Stimulated activated CD8-positive, alpha-beta memory T cell treated with anti-CD3 and anti-CD28 coated beads, Interleukin-4, amount 100 ng/mL, for 4 hours (primary cell): ENCODE measurements at places on chromosomes 16 and 17.

DNA sequence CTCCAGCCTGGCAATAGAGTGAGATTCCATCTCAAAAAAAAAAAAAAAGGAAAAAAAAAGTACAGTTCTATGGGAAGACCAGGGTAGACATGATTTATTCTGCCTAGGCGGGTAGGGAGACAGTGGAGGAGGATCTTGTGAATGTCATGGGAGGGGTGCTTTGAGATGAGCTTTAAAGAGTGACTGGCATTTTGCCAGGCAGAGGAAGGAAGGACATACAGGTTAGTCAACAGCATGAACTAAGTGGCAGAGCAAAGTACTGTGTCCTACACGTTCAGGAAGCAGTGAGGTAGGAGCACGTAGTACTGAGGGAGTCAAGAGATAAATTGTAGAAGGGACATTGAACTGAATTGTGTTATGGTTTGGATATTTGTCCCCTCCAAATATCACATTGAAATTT, 451.5 kb downstream of the TOX3 start:
- DNase-seq, result no peak

- no peak for DNase-seq
These were observed 11.7 kb downstream of the NDUFAB1 start for GRCh38 chr16:23584186-23585076.

- no peak for DNase-seq
These were observed 93.3 kb downstream of the CMC2 start for GRCh38 chr16:80913397-80913796.

- DNase-seq, result no peak
These were observed 11.6 kb downstream of the FBXL19 start for GRCh38 chr16:30934827-30935557.

DNA sequence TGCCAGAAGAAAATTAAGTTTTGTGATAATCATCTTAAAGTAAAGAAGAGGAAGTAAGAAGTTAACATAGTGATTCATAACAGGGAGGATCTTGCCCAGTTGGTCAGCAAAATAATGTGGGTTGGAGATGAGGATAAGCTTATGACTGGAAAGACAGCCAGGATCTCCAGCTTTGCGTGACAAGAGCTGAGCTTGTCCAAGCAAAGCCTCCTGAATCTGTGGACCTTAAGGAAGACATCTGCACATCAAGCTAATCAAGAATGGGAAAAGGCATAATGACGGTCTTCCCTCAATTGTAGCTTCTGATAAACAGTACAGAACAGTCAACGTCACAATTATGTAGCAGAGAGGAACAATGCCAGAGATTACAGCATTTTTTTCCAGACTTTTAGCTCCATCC, 744.7 kb upstream of the GOT2 start:
- DNase-seq, result no peak

GRCh38 chr16:1211451-1212268, 13.4 kb downstream of the TPSG1 start:
- no peak for DNase-seq

DNA sequence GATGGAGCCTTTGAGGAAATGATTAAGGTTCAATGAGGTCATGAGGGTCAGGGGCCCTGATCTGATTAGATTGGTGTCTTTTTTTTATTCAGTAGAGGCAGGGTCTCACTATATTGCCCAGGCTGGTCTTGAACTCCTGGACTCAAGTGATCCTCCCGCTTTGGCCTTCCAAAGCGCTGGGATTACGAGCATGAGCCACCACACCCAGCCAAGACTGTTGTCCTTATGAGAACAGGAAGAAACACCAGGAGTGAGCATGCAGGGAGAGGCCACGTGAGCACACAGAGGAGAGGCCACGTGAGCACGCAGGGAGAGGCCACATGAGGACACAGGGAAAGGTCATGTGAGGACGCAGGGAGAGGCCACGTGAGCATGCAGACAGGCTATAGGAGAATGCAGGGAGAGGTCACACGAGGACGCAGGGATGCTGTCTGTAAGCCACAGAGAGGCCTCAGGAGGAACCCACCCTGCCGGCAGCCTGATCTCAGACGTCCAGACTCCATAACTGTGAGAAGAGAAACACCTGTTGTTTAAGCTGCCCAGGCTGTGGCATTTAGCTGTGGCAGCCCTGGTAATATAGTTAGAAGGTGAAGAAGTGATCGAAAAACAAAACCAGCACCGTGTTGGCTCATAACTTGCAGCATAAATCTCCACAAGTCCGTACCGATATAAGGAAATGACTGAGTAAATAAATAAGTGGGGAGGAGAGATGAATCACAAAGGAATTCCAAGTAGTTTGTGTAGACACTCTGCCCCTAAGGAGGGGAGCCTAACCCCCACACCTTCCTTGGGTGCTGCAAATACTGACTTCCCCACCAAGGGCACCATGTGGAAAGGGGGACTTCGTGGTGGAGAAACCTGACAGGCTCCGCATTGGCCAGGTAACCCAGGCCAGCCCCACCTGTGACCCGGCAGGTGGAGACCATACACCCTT, 14.6 kb upstream of the CSNK1D start:
- no peak for DNase-seq

- no peak for DNase-seq
These were observed 806 bp downstream of the RAD51C start for GRCh38 chr17:58693208-58693607.

- no peak for DNase-seq
These were observed 124.5 kb downstream of the HS3ST3A1 start for GRCh38 chr17:13477180-13477611.

GRCh38 chr17:55341432-55341831, 76.7 kb downstream of the HLF start:
- no peak for DNase-seq

DNA sequence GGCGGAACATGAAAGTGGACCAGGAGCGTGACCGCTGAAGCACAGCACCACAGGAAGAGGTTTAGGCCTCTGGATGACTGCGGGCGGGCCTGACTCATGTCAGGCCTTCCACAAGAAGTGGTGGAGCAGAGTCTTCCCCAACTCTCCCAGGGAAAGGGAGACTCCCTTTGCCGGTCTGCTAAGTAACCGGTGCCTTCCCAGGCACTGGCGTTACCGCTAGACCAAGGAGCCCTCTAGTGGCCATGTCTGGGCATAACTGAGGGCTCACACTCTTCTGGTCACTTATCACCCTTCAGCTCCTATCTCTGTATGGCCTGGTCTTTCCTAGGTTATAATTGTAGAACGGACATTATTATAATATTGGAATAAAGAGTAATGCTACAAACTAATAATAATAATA, 1931.9 kb downstream of the TP53TG3F start:
- DNase-seq, result no peak

- DNase-seq, result no peak
These were observed 65.9 kb upstream of the TNRC6C start for GRCh38 chr17:77892469-77893143.

DNA sequence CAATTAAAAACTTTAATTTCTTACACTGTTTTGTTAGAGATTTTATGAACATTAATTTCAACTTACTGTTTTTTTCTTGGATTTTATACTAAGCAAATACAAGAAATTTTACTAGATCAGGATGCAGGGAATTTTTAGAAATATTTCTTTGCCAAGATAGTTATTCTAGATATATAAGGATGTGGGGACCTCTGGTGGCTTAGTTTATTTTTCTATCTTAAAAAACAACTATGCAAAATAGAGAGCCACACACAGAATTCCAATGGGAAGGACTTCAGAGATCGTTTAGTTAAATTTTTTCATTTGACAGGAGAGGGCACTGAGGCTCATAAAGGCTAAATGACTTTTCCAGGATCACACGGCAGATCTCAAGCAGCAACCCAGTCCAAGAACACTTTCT, 23.0 kb upstream of the CAPNS2 start:
- DNase-seq, result no peak

DNA sequence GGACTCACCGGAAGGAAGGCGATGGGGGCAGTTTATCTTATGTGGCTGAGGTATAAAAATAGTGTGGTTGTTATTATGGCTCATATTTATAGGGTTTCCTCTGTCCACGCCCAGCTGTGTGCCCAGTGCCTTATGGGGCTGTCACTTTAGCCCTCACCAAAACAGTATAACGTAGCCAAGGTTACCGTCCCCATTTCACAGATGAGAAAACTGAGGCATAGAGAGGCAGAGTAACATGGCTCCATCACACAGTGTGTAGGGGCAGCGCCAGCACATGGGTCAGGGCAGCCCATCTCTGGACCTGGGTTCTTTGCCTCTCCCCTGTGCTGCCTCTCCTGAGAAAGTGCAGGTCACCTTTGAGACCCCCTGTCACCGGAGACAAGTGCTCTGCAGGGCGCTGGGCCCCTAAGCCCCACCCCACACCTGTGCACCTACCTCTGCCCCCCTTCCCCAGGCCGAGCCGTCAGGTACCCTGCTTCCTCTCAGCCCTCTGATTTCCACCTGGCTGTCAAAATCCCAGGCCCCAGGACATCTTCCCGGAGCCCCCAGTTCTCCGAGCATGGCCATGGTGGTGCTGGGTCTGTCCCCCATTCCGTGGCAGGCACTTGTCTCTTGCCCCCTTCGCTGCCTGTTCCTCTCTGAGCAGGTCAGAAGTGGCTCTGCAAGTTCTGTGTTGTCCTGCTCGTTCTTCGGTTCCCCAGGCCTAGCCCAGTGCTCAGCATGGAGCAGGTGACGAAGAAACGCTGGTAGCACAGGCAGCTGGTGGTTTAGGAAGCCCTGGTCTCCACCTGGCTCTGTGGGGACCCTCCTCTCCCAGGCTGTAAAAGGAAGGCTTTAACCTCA, 7.2 kb downstream of the KIAA0513 start:
- no peak for DNase-seq

GRCh38 chr17:70483624-70484023, 314.3 kb downstream of the KCNJ2 start:
- DNase-seq, result no peak

DNA sequence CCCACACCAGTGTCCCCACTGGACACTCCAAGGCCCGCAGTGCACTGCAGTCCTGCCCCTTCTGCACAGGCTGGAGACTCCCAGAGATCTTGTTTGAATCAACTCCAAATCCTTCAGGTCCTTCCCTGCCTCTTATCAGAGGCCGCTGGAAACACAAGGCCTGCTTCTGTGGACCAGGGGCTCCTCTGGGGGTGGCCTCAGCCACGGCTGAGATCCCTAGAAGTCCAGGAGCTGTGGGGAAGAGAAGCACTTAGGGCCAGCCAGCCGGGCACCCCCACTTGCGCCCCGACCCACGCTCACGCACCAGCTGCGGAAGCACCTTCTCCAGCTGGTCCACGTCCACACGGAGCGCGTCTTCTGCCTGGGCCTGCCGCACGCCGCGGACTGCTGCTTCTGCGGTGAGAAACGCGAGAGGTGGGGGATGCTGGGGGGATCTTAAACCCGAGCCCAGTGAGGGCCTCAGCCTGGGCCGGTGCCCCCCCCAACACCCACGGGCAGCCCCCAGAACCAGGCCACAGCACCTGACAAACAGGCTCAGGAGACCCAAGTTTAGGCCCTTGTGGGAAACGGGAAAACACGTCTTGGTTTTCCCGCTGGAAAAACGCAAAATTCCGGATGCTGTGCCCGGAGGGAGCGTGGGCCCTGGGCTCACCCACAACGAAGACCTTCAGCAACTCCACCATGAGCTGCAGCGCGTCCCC, 3.5 kb downstream of the CENPX start:
- DNase-seq, result no peak

DNA sequence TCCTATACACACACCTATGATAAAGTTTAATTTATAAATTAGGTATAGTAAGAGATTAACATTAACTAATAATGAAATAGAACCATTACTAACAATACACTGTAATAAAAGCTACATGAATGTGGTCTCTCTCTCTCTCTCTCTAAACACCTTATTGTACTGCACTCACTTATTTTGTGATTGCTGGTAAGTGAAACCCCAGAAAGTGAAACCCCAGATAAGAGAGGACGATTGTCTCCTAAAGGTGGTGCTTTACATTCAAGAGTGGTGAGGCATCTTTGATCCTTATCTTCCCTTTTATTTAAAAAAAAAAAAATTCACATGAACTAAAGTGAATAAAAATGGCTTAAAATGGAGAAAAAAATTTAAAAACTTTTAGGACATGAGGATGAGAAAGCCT, 80.1 kb upstream of the TRAP1 start:
- DNase-seq, result no peak

DNA sequence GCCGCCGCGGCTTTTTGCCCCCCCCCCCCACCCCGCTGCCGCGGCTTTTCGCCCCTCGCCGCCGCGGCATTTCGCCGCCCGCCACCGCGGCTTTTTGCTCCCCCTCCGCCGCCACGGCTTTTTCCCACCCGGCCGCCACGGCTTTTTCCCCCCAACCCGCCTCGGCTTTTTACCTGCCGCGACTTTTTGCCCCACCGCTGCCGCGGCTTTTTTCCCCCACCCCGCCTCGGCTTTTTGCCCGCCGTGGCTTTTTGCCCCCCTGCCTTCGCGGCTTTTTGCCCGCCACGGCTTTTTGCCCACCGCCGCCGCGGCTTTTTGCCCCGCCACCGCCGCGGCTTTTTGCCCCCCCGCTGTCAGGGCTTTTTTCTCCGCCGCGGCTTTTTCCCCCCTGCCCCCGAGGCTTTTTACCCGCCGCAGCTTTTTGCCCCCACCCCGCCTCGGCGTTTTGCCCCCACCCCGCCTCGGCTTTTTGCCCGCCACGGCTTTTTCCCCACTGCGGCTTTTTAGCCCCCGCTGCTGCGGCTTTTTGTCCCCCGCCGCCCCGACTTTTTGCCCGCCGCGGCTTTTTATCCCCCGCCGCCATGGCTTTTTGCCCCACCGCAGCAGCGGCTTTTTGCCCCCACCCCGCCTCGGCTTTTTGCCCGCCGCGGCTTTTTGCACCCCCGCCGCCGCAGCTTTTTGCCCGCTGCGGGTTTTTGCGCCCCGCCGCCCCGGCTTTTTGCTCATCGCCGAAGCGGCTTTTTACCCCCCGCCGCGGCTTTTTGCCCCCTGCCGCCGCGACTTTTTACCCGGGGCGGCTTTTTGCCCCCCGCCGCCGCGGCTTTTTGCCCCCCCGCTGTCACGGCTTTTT, 527.8 kb upstream of the WSB1 start:
- no peak for DNase-seq

GRCh38 chr17:74832421-74832820, 27.3 kb downstream of the GRIN2C start:
- no peak for DNase-seq

GRCh38 chr16:55663765-55664677, 8.2 kb downstream of the SLC6A2 start:
- DNase-seq, result no peak

DNA sequence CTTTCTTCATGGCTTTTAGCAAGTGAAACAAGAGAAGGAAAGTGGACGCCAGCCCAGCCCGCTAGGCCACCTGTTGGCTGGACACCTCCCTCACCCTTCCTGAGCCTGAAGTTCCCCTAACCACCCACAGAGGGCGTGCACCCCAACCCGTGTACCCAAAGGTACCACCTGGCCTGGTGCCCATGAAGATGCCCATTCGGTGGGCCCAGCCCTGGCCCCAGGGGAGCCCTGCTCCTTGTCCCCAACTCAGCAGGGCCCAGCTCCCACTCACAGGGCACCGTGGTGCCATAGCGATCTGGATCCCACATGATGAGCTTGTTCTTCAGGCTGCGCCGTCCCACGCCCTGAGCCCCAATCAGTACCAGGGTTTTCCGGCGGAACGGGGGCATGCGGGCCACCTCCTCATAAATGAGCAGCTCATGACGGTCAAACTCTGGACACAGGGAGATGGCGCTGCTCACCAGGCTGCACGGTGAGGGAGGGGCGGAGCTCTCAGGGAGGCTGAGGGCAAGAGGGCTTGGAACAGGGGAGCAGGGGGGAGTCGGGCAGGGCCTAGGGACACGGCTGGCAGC, 26.8 kb downstream of the MPP2 start:
- DNase-seq, result peak; percentile 3

GRCh38 chr17:63682441-63682840, 17.5 kb downstream of the LIMD2 start:
- no peak for DNase-seq

- no peak for DNase-seq
These were observed 473 bp upstream of the TPPP3 start for GRCh38 chr16:67393788-67394154.

- no peak for DNase-seq
These were observed 1.2 kb downstream of the GNA13 start for GRCh38 chr17:65055280-65055707.
